ENCODE measurements at places on chromosomes 3 and 15.

- no peak for DNase-seq
Observed at GRCh38 chr3:176906046-176906905, 291.0 kb downstream of the TBL1XR1 start.

GRCh38 chr15:101115786-101116680 is 135.8 kb downstream of the CHSY1 start:
- DNase-seq: no peak

GRCh38 chr3:96169111-96169766 is 645.2 kb upstream of the EPHA6 start:
- no peak for DNase-seq

DNA sequence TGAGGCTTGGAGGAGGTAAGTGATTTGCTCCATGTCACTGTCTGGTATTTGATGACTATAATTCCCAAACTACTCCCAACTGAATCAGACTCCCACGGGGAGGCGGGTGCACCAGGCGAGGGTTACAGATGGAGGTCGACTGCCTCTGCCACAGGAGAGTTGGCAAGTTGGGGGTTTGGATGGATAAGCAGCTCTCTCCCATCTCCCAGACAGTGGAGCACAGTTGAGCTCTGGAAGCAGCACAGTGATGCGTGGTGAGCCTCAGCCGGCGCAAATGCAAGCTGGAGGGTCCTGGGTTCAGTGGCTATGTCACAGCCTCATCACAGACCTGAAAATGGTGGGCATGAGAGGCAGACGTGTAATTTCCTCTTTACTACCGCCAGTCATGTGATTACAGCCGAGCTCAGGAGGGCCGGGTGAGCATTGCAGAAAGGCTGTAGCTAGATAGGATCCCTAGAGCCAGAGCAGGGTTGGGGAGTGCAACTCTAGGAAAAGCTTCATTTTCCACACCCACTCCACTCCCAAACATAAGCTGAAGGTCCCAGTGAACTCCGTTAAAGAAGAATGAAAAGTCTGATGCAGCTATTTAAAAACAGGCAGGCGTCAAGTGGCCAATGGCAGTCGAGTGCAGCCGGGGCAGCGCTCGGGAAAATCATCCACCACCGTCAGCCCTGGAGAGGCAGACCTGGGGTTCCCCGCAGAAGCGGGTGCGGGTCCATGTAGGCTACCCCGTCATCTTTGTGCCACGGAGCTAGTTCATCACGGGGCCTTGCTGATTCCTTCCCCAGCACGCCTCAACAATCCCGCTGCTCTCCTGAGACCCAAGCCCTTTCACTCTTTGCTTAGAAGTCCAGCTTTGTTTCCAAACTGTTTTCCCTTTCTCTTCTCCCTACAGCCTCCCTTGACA is 33.3 kb upstream of the VPS8 start:
- DNase-seq: no peak

DNA sequence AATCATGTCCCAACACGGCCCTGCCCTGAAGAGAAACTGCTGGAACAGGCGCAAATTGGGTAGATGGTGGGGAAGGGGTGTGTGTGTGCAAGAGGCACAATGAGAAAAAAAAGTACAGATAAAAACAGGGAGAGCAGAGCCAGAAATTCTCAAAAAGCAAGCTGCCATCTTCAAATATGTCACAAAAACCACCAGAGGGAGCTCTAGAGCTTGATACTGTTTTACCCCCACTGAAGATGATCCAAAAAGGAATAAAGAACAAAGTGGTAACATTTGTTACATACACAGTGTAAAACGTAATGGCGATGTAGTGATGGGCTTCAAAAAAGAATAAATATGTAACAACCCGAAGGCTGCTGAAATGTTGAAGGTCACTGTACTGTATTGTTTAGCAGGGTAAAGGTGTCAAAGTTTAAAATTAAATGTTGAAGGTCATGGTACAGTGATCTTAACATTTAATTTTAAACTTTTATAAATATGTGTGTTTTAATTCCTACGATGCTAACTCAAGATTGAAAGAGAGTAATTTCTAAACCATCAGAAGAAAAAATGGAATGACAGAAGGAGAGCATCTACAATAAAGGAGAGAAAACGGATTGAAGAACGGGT is 6.0 kb downstream of the SNRPA1 start:
- DNase-seq: no peak

DNA sequence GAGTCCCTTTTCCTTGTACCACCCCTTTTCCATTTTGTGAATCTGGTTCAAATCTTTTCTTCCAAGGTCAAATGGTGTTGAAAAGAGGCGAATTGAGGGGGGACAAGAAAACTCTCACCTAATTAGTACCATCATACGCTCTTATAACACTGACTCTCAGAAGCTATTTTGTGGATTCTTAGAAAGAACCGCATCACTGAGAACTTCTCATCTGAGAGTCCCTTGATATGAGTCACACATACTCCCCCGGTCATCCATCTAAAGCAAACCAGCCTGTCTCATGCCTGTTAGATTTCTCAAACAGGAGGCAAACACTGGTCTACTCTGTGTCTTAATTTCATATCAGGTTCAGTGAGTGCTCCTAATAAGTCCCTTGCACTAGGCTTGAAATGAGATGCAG is 76.5 kb upstream of the SPRED1 start:
- no peak for DNase-seq

DNA sequence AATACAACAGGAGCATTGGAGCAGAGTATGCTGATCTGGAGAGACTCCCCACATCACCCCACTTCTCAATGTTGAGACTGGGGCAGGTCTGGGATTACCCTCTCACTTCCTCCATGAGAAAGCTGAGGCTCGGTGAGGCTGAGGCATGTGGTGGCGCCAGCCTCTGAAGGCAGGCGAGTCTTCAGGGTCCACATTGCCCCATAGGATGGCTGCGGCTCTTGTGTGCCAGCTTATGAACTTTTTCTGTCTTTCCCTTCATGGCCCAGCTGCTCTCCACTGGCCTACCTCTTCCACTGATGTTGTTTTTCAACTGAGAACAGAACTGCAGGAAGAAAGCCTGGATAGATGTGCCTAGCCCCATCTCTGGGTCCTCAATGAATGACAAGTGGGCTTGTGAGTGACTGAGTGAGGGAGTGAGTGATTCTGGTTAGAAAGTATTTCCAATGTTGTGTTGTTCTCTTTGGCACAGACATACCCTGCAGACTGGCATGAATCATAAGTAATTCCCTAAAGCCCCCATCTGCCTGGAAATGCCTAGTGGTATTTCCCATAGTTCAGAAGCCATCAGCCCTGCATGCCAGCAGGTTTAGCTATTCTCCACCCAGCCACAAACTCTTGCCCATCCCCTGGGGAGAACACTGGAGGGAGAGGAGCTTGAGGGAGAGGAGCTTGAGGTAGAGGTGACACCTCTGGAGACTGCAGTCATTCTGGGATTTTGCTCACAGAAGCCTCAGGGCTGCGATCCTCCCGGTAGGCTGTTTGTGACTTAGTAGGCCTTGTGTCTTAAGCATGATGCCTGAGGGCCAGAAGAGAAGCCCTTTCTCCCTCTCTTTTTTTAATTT is 56.9 kb downstream of the AMOTL2 start:
- no peak for DNase-seq

GRCh38 chr3:9069971-9070370 is 106.7 kb upstream of the RAD18 start:
- DNase-seq: no peak

- DNase-seq: no peak
Observed at GRCh38 chr15:87722941-87723691, 533.4 kb downstream of the NTRK3 start.

- no peak for DNase-seq
Observed at GRCh38 chr15:100947760-100948429, 28.7 kb downstream of the LRRK1 start.

- no peak for DNase-seq
Observed at GRCh38 chr3:14925729-14926591, 21.4 kb upstream of the NR2C2 start.

DNA sequence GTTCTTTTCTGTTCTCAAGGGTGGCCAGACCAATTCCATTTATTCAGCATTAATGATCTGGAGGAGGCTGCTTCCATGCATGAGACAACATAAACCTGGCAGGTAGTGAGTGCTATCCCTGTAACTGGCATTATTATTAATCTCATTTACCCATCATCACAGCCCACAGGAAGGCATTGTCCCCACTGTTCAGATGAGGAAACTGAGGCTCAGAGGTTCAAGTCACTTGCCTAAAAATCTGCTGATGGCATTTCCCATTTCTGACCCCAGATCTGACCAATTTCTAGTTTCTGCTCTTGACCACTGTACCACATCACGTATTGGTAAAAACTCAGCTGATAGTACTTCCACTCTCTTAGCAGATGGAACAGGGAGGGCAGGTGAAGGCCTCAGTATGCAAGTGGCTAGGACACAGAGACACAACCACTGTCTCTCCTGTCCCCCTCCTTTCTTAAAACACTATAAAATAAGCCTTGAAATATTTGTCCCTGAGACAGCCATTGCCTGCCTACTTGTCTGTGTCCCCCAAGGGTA is 36.1 kb downstream of the TRANK1 start:
- DNase-seq: no peak

GRCh38 chr15:63221346-63221745 is 31.9 kb downstream of the RAB8B start:
- no peak for DNase-seq

- DNase-seq: no peak
Observed at GRCh38 chr15:47158573-47158972, 558.7 kb upstream of the SEMA6D start.

DNA sequence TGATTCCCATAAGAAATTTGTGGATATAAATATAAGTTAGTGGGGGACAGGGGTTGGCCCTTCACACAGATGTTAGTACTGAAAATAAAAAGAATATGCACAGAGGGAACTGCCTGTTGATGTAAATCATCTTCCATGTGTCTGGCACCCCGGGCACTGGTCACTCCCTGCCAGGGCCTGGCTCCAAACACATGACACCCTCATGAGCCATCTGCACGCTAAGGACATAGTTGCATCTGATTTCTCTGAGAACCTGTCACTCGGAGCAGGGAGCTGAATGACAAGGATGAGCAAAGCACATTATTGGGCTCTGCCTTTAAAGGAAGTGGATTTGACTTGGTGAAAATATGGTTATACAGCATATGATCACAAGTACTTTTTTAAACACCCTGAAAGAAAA is 66.2 kb upstream of the TSC22D2 start:
- DNase-seq: no peak

GRCh38 chr3:129911261-129911861 is 17.9 kb upstream of the TMCC1 start:
- DNase-seq: no peak

DNA sequence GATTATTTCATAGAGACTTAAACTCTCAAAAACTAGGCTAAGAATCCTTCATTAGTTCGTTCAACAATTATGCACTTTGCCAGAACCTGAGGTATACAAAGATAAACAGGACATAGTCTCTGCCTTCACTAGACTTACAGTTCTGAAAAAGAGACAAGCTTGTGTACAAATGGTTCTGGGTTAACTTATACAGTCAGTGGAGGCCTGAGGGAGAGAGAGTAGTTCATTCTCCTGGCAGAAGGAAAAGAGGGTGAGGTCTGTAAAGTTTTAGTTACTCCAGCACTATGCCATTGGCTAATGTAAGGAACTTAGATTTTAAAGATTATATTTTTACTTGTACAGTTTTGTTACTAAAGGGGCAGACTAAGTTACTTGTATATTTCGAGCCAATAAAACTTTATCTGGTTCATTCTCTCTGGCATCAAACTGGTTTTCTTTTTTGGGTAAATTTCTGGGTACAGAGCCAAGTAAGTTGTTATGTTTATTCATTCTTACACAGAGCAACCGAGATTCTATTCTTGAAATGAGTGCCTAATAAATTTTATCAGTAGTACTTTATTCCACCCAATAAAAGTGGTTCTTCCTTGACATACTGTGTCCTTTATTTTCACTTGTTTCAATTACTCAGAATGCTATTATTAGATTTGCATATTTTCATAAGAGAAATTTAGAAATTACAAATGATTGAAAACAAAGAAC is 278.7 kb downstream of the TIGIT start:
- DNase-seq: no peak

GRCh38 chr3:17901893-17902292 is 159.5 kb upstream of the TBC1D5 start:
- no peak for DNase-seq

GRCh38 chr3:177948716-177949425 is 587.4 kb upstream of the KCNMB2 start:
- no peak for DNase-seq

GRCh38 chr3:24432989-24433388 is 61.7 kb downstream of the THRB start:
- DNase-seq: no peak

- DNase-seq: no peak
Observed at GRCh38 chr3:99625237-99625622, 13.2 kb upstream of the COL8A1 start.

DNA sequence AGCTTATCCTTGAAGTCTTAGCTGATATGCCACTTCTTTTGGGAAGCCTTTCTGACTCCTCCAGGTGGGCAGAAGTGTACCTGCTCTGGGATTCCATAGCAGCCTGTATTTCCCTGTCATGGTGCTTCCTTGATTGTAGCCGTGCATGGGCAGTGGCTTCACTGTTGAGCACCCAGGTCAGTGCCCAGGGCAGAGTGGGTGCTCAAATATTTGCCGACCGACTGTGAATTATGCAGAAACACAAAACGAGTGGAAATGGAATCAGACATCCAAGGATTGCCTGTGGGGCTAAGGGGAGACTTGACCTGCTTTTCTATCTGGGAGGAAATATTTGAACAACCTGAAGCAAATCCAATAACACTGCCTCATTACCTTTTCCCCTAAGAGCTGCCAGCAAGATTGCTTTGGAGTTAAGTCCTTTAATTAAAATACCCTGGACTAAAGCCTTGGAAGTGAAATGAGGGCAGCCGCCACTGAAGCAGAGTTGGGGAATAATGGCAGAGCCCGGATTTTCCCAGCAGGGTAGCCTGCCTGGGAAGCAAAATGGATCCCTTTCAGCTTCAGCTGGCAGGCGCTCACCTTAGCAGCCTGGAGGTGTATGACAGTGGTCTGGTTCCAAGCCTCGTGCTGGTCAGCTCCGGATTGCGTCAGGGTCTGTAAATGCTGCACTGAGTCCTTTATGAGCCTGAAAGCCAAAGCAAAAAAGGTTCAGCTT is 14.9 kb downstream of the ACOX2 start:
- no peak for DNase-seq

DNA sequence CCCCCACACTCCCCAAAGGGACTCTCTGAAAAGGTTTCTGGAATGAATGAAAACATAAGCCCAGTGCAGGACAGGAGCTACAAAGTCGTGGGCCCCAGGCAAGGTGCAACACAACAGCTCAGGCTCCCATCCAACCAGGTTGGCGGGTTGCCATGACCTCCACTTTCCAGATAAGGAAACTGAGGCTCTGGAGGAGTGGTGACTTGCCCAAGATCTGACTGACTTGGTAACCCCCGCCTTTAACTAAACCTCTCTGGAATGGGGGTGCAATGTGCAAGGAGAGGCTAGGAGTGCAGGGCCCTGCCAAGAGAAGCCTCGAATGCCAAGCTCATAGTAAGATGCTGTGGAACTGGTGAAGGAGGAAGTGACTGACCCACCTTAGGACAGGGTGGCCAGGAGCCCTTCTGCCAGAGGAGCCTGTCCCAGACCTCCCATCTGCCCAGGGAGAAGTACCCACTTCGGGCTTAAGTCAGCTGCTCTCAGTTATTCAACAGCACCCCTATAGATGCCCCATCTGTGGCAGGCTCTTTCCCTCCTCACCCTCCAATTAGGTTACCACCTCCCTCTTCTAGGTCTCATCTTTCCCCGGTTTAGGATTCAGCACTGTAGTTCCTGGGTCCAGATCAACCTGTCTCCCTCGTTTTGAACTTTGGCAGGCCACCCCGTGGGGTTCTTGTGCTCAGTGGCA is 553 bp upstream of the TNNC1 start:
- no peak for DNase-seq

- no peak for DNase-seq
Observed at GRCh38 chr3:172219750-172220149, 180.4 kb downstream of the FNDC3B start.

Data from activated T-helper 2 cell treated with anti-CD3 and anti-CD28 coated beads, Interferon-gamma antibody, Interleukin-2, Interleukin-4, amounts not matched to agents 10 μg/mL and 5 μg/mL and 100 μg/mL, durations not matched to agents 14 hours and 24 hours and 36 hours (primary cell).